T-helper 1 cell (primary cell): ENCODE measurements at places on chromosomes 16 and 17.

- DNase-seq, result no peak
Observed at GRCh38 chr16:83586036-83586435, 221.7 kb upstream of the HSBP1 start.

GRCh38 chr17:82900741-82901140 is 60.9 kb upstream of the ZNF750 start:
- no peak for DNase-seq

DNA sequence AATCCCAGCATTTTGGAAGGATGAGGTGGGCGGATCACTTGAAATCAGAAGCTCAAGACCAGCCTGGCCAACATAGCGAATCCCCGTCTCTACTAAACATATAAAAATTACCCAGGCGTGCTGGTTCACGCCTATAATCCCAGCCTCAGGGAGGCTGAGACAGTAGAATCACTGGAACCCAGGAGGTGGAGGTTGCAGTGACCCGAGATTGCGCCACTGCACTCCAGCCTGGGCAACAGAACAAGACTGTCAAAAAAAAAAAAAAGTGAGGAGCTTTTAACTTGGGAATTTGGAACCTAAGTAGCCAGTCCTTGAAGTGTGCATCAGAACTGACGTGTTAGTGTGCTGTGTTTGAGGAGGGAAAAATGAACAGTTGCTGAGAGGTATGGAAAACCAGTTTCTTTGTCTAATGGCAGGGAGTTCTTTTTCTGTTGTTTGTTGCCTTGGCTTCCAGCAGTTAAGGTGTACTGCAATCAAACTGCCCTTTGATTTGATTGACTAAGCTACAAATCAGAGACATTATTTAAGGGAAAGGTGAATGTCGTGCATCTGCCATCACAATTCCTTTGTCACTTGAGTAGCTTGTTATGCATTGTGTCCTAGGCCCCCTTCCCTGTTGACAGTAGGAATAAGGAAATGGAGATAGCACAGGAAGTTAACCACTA is 8.6 kb upstream of the DUSP14 start:
- no peak for DNase-seq

DNA sequence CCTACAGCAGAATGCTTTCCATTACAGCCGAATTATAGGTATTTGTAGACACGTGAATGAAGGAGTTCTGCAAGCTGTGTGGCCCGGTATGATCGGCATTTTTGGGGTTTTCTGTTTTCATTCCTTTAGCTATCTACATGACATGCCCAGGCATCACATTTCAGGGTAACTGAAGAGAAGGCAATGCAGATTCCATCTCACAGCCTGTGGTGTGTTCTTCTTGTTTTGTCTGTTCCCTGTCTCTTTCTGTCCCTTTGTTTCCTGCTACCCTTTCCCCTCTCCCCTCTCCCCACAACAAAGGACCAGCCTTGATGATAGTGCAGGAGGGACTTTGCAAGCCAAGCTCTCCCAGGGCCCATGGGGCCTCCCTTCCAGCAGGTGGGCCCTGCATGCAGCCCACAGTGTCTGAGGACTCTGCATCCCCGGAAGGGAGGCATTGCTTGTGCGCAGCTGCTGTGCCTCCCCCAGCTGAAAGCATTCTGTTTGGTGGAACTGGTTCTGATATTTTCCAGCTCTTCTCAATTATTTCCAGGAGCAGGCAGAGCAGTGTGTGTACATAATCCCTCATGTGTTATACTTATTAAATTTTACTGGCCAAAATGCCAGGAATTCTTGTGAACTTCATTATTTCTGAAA is 207.4 kb downstream of the RPTOR start:
- DNase-seq, result no peak
